ENCODE measurements at places on chromosomes 7 and 10.

GRCh38 chr7:123004931-123005330 lies 9.4 kb upstream of the TAS2R16 start:
- DNase-seq = no peak

GRCh38 chr7:133050200-133050995 lies 31.5 kb downstream of the CHCHD3 start:
- DNase-seq = no peak

DNA sequence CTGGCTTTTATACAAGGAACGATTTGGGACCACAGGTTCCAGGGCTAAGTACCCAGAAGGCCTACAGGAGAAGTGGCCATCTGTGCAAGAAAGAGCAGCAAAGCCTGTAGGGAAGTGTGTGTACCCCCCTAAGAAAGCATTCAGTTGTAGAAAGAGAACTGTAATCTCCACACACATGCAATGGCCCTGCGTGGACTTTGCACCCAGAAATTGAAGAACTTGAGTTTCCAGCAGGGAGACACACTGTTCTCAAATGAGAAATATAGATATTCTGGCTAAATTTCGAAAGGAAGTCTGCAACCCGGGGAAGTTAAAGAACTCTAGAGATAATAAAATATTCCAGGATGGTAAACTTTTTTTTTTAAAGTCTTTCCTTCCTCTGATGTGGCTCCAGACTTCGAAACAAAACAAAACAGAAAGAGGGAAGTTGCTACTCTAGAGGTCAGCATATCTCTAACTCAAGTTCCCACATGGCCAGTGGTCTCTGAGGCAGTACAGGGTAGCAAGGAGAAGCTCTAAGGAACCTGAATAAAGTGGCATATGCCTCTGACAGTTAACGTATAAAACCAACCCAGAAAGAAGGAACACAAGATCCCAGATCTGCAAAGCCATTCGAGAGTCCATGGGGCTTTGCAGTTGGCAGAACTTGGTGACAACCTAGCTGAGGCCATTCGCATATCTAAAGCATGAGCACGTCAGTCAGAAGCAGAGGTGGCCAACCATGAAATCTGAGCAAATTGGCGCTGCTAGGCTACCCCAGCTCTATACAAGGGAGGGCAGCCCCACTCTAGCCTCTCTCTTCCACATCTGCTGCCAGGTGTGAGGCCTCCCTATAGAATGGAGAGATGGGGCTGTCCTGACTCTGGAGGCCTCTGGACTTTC lies 56.6 kb downstream of the ELMO1 start:
- DNase-seq = no peak

DNA sequence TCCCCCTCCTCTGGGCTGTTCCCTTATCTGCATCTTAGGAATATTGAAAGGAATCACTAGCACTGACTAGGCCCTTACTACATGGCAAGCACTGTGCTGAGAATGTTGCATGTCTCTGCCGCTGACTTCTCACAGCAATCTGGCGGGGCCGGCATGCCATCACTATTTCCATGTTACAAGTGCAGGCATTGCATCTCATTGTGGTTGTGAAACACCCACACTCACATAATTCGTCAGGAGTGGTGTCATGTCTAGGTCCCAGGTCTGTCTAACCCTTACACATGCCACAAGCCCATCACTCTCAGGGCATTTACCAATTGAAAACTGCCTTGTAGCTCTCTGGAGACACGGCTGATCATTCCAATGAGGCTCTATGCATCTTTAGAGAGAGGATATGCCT lies 8.5 kb upstream of the IL2RA start:
- DNase-seq = no peak

- DNase-seq = no peak
Measured at GRCh38 chr10:24170199-24170598, 38.7 kb upstream of the KIAA1217 start.

- peak; percentile 16 for DNase-seq
Measured at GRCh38 chr10:114822444-114823076, 980 bp downstream of the FHIP2A start.

DNA sequence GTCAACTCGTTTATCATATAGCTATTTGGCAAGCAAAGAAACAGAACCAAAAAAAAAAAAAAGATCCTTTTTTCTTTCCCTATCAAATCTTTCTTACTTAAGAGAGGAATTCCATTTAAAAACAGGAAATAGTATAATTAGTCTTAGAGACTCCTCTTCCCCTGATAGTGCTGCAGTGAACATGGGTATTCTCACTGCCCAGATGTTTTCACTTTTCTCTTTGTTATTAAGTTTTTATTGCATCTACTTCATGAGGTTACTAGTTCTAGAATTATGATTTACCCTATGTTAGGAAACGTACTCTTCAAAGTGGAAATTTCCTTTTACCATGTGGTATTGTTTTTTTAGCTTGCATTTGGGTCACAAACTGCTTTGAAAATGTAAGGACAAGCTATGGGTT lies 8.5 kb downstream of the CASP2 start:
- DNase-seq = no peak

- no peak for DNase-seq
Measured at GRCh38 chr7:92133133-92133736, 1.0 kb downstream of the CYP51A1 start.

DNA sequence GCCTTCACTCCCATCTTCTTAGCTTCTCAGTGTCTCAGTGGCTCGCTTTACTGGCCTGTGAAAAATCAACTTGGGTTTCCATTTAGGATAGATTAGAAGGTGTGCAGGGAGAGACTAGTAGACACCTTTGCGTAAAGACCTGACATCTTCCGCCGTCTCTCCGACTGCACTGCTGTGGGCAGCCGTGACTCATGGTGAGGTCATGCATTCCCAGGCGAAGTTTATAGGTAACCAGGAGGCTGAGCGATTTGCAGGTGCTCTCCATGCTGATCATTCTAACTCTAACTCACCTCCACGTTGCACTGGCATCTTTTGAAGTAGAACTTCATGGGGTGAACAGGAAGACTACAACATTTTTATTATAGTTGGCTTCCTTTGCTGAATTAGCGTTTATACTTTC lies 68.0 kb upstream of the ZNF438 start:
- no peak for DNase-seq

- no peak for DNase-seq
Measured at GRCh38 chr10:51086710-51087109, 12.4 kb downstream of the PRKG1 start.

DNA sequence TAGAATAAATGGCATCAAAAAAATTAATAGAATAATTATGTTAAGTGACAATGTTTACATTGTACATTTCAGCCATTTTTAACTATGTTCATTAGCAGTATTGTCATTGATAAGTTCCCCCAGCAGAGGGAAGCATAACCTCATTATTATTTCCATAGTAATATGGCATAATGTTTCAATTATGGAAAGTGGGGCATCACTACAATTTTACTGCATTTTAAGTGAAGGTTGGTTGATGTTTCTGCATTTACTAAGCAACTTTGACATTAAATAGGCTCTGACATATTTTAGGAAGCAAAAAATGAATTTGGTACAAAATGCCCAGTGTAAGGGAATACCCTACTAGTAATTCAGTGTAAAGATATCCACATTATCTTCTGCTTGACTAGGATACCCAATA lies 218.3 kb downstream of the SEMA3A start:
- DNase-seq = no peak

GRCh38 chr7:41792120-41792519 lies 89.2 kb upstream of the INHBA start:
- no peak for DNase-seq

DNA sequence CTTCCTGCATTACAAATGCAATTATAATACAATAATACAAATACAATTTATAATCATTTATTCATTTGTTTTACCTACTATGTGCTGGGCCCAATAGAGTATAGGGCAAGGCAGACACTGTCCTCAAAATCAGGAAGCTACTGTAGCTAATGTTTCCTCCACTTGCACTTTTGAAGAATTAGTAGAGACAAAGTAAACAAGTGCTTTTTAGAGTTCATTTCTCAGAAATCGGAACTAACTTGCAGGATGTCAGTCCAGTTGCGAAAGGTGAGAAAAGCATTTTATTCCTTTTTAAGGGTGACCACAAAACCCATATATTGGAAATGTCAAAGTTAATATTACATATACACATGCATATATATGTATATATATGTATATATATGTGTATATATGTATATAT lies 14.2 kb downstream of the ADRB1 start:
- no peak for DNase-seq

GRCh38 chr10:29840516-29841276 lies 205.9 kb upstream of the SVIL start:
- no peak for DNase-seq

GRCh38 chr7:151699147-151699927 lies 177.6 kb downstream of the PRKAG2 start:
- DNase-seq = peak; percentile 8

DNA sequence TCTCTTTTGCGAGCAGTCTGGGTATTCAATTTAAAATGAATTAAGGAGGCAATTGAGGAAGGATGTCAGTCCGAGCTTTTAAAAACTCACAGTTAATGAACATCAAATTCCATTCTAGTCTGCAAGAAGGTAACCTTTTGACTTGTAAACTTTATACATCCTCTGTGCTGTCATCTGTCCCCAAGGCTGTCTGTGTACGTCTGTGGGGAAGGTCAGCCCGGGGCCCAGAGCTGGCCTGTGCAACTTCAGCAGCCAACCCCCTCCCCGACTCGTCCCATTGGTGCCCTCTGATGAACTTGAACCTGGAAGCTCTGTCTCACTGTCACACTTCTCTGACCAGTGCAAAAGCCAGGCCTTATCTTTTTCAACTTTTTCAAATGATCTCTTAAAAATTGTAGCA lies 80.3 kb downstream of the CCDC3 start:
- no peak for DNase-seq

- no peak for DNase-seq
Measured at GRCh38 chr7:29209745-29210144, 15.2 kb downstream of the CHN2 start.

DNA sequence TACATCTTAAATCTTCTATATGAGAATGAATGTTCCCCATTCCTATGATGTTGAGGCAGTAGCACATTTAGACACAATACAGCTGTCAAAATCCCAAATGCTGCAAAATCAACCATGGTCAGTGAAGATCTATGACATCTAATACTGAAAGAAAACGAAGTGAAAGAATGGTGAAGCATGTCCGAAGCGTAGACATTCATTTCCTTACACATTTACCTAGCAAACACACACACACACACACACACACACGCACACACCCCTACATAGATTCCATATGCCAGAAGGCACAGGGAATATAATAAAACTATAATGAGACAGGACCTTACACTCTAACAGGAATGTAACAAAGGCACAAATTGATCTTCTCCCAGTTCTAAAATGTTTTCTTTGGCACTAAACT lies 32.5 kb downstream of the CCDC6 start:
- no peak for DNase-seq

DNA sequence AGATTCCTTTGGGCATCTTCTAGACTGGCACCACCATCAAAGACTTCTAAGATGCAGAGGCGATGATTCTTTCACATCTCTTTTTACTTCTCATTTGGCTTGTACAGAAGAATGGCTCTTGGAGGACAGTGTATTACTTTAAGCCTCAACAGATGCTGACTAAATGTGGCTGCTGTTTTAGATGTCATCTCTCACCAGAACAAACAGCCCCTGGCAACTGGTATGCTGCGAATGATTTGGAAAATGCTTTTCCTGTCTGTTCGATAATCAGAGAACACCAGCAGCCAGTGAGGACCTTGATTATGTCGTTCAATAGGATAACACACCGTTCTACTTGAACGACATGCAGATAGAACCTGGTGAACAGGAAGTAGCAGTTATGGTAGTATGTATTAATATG lies 131.8 kb downstream of the RNF216 start:
- no peak for DNase-seq

- no peak for DNase-seq
Measured at GRCh38 chr7:103129702-103130549, 19.0 kb downstream of the NAPEPLD start.

DNA sequence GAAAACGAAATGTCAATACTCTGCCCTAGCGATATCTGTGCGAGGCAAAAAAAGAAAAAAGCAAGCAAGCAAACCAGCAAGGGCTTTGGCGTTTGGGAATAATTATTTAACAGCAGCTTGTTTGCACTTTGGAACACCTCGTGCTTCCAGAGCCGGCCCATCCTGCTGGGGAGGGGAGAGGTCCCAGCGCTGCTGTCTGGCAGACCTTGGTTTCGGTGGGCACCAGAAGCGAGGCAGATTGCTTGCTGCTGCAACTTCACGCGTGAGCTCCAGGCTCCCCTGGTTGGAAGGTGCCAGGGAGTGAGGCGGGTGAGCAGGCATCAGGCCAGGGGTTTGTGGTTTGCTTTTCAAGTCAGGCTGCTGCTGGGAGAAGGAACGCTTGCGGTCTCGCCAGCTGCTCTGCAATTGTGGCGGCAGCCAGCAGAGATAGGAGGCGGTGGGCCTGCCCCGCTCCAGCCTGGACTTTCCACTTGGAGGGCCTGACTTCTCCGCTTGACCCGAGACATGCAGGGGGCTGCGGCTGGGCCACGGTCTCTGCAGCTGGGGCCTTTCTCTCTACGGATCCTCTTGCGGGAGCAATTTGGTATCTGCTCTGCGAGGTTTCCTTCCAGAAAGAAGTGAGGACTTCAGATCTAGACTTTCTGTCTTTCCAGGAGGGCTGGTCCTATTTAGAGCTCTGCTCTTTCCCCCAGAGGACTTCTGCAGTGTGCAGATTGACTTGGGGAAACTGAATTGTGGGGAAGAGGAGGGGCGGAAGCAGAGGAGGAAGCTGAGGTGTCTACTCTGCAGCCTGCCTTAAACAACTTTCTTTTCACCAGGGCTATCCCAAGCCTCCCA lies 131.4 kb downstream of the PRPF18 start:
- peak; percentile 86 for DNase-seq

DNA sequence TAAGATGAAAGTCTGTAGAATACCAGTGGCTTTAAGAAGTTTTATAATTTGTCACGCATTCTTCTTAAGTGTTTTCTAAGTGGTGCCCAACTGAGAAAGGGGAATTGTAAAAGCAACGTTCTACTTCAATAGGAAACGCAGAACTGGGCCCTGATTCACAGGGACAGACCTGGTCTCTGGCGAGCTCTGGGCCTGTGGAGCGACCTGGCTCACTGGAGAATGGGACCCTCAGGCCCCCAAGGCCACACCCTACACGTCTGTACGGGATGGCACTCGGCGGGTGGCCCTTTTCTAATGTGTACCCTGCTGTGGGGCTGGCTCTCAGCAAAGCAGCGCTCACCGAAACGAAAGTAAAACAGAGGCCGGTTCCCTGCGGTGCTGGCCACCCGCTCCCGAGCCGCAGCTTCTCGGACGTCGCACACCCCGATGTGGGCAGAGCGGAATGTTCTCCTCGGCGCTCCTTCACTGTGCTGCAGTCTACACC lies 205.0 kb downstream of the DIP2C start:
- no peak for DNase-seq
